Uterine smooth muscle cell (primary cell): ENCODE measurements at places on chromosomes 3 and 15. TPM values are rescaled to one million over a fixed set of nuclear protein-coding genes. Genes with fewer than 3 reads are reported as not detected.

The SNTN gene
- not detected in 2 replicates for total RNA-seq

The PDZRN3 gene
- 22.8 and 27.7 TPM in 2 replicates for total RNA-seq

The RYR3 gene
- total RNA-seq: not detected in 2 replicates

The GOLGA8G gene
- not detected in 2 replicates for total RNA-seq

The VIPR1 gene
- not detected in 2 replicates for total RNA-seq

The TMEM108 gene
- under 0.01 and 0.12 TPM in 2 replicates for total RNA-seq

The MAGI1 gene
- 12.7 and 19.6 TPM in 2 replicates for total RNA-seq

The SLC28A1 gene
- under 0.01 and 0.12 TPM in 2 replicates for total RNA-seq

The MESD gene
- 19.4 and 24.4 TPM in 2 replicates for total RNA-seq

The ZFYVE19 gene
- 25.1 and 31.5 TPM in 2 replicates for total RNA-seq

The MORC1 gene
- total RNA-seq: not detected in 2 replicates

The SV2B gene
- under 0.01 and 0.12 TPM in 2 replicates for total RNA-seq

The XCR1 gene
- total RNA-seq: under 0.01 TPM in 1 of 2 replicates, not detected in the other

The BFSP2 gene
- not detected in 2 replicates for total RNA-seq

The ZNF592 gene
- 3.3 and 3.7 TPM in 2 replicates for total RNA-seq

The DYNLT2B gene
- total RNA-seq: 7.9 and 8.9 TPM in 2 replicates
